ENCODE measurements at places on chromosomes 4 and X.

DNA sequence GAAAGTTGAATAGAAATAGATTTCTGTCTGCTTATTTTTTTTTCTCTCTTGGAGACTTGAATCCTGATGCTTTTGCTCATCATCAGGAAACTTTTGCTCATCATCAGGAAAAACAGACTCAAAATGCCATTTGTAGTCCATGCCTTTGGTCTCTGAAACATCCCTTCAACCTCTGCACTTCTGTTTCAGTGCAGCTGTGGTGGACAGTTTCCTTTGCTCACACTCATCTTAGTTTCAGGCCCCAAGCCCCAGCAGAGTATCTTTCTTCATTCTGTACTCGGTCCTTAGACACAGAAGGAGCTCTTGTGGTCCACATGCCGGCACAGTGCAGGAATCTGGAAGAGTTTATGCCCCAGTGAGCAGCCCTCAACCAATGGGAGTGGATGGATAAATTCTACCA, 337.9 kb downstream of the PPP3CA start:
- no peak for DNase-seq

DNA sequence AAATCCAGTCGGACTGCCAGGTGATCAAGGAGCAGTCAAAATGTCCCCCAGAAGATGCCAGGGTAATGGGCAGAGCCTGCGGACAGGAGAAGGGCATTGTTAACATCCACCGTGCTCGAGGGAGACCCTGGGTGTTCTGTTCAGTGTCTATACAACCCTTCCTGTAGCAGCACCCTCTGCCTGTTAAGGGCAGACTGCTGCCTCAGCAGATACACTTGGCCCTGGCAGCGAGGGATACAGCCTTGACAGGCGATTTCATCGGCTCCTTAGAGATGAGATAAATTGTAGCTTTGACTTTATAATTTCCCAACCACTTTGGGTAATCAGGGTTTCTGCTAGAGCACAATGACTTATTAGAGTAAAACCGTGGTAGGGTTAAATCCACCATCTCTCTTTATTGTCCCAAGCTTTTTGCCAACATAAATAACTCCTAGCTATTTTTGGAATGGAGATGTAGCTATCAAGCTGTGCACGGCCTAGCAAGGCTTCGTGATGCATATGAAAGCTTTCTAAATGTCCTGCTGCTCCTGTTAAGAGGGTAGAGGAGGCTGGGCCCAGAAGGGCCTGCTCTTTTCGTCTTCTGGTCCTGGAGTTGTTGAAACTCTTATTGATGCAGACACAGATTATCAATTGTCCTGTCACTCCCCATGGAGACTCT, 195.9 kb downstream of the CPEB2 start:
- DNase-seq = no peak

DNA sequence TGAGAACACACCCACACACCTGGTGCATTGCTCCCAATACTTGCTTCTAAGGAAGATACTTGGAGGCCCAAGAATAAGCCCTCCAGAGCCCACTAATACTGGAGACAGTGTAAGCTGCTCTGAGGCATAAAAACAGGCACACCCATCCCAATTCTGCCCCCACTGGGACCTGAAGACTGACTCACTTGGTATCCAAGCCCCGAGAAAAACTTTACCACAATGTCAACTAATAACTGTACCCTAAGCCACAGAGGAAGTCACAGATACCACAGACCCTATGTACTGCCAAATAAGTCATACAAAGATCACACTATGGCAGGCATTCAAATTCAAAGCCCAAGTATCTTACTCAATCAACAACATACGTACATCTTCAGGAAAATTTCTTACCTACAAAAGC, 398.2 kb upstream of the SPANXN1 start:
- no peak for DNase-seq

DNA sequence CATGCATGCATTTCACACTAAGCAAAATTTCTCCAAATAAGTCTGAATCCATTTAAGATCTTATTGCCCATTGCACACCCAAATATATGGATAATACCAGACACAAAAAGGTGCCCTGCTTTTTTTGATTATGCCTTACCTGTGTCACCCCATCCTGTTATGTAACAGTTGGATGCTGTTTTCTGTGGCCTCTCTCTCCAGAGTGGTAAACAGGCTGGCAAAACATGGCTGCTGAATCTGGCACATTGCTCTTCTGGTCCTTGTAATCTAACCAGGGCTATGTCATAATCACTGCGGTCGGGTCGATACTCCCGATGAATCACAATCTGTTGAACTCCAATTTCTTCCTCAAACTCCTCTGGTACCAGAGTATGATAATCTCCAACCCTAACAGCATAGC, 70.1 kb downstream of the PRSS12 start:
- DNase-seq = no peak

- DNase-seq = no peak
These were observed 66.1 kb downstream of the SOWAHB start for GRCh38 chr4:76831711-76832373.

DNA sequence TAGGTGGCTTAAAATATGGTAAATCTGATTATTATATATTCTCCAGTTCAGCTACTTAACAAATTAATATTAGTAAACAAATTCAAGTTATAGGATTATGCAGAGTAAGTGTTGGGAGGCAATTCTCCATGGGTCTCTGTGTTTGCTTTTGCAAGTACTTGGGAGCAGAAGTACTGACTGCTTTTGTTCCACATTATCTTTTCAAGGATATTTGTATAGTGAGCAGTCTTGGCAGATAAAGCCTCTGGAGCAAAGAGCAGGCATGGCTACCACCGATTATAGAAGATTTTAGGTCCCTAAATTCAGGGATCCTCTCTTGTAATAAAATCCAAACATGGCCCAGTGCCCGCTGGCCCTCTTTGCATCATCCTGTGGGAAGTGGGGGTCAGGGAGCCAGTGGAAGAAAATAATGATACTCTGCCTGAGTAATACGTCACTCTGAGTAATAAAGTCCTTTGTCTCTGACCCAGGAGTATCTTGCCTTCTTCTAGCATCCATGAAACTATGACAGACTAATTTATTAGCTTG, 23.2 kb downstream of the NDNF start:
- DNase-seq = no peak

DNA sequence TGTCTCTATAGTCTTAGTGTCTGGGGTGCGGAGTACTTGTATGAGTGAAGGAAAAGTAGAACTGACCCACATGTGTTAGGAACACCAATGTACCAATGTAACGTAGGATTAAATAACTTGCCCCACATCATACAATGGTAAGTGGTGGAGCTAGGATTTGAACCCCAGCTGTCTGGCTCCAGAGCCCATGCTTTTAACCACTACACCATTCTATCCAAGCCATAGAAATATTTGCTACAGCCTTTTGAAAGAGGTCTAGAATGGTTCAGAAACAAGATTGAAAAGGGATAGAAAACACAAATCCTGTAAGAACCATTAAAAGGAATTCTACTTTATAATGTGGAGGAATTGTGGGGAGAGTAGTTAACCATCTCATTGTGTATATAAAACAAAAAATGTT, 169.9 kb upstream of the ATP6AP2 start:
- no peak for DNase-seq

- no peak for DNase-seq
These were observed 18.6 kb downstream of the CXCL13 start for GRCh38 chr4:77624213-77624612.

- no peak for DNase-seq
These were observed 48.9 kb downstream of the FNIP2 start for GRCh38 chr4:158817562-158818296.

GRCh38 chr4:166481739-166482138, 608.7 kb downstream of the TLL1 start:
- DNase-seq = no peak

DNA sequence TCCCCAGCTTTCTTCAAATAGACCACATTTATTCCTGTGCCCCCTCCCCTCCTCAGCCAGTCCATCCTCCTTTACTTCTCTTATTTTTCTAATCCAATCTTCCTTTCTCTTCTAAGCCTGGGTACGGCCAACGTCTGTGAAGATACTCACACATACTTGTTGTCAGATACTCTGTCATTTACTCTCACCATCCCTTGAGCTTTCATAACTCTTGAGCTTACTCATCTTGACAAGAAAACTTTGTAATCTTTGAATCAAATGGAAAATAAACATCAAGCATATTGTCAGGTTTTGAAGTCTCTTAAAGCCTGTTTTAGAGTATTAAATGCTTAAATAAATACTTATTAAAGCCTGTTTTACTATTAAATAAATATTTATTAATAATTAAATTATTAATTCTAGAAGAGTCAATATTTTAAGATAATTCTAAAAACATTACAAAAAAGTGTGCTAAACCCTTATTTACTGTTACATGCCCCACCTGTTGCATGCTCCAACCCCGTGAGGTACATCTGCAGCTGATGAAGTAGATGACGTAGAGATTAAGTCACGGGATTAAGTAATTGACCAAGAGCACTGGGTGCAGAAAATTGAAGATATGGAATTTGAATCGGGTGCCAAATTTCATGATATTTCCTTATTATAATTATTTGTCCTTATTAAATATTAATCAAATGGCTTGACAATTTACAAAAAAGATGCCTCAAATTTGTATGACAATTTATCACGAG, 1.5 kb upstream of the TRIML2 start:
- DNase-seq = no peak

DNA sequence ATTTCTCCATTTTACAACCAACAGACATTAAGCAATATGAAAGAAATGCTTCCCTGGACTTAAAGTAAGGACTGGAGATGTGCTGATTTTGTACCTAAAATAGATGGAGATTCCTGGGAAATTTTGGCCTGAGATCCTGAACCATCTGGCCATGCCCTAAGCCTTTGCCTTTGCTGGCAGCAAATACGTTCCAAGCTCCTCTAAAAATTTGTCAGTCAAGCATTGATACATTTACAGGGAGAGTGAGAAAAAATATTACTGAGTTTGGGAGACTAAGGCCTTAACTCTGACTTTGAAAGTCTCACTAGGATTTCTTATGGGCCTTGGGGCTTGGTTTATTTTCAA, 63.9 kb downstream of the FHDC1 start:
- DNase-seq = no peak

GRCh38 chrX:4588893-4589292, 875.4 kb upstream of the PRKX start:
- no peak for DNase-seq

GRCh38 chr4:48698029-48698971, 81.8 kb downstream of the FRYL start:
- DNase-seq = no peak

DNA sequence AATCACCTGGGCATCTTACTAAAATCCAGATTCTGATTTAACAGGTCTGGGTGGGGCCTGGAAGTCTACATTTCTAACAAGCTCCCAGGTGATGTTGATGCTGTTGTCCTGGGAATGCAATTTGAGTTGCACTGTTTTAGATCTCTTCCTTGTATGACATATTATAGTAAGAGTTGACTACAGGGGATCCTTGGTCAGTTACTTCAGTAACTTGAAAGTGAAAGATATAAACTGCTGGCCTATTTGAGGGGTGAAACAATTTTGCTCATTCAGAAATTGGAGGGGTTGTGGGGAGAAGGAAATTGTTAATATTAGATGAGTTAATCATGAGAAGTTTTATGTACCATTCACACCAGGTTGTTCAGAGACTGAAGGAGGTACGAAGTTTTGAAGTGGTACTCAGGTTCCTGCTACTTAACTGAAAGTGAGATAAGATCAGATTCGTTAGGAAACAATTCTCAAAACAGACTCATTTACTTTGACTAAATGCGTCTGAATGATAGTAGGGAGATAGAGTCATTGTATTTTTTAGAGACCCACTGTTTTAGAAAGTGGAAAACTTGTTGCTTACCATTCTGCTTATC, 12.5 kb downstream of the SH2D1A start:
- DNase-seq = no peak

DNA sequence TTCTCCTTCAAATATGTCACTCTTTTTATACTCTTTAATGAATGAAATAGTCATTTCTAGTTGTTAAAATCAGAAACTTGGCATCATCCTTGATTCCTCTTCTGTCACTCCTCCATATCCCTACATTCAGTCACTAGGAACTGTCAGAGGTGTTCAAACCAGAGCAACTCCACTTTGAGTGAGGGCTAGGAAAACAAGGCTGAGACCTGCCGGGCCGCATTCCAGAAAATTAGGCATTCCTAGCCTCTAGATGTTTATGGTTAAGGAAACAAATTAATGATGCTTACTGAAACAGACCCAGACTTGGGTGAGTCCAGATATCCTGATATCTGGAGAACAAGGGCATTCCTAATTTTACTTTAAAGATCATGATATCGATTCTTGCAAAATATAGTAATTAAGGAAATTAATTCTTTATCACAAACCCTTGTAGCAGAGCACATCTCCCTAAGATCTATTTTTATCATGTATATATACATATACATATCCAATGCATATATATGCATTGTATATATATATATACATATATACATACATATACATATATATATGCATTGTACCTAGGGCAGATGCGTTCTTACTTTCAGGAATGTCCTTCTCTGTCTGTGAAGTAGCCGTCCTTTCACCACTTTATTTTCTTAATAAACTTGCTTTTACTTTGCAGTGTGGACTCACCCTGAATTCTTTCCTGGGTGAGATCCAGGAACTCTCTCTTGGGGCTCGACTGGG, 98.4 kb upstream of the GC start:
- DNase-seq = no peak

DNA sequence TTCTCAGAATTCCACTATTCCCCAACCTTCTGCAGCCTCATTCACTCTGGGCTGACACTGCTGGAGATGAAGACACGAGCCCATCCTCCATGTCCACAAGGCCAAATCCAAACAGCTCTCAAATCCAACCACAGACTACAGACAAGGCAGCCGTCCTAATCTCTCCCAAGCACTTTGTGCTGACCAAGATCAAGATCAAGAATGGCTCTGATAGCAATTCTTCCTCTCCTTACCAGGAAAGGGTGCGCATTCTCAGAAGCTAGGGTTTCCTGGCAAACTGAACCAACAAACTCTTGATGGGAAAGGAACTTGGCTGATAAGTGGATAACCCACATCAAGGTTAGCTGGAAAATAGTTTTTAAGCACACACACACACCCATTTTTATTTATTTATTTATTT, 26.5 kb downstream of the RELL1 start:
- DNase-seq = no peak

- DNase-seq = no peak
These were observed 1.4 kb downstream of the LSM6 start for GRCh38 chr4:146176891-146177290.

DNA sequence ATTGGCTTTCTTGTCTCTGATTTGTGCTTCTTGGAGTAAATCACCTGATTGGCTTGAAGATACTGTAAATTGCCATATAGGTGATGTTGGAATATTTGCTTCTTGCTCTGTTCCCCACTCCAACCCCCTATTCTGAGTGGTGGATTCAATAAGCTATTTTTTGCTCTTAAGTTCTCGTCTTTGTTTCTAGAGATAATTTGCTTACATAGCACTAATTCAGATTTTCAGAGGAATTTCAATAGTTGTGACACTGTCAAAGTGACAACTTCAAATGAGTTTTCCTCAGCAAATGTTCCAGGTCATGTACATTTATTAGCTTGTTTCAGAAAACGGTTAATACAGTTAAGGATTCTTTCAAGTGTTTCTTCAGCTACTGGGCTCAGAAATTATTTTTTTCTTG, 18.6 kb downstream of the LANCL3 start:
- no peak for DNase-seq

GRCh38 chr4:22850055-22850454, 157.3 kb downstream of the GBA3 start:
- DNase-seq = no peak

- no peak for DNase-seq
These were observed 177.3 kb upstream of the PABPC5 start for GRCh38 chrX:91257388-91257787.
